ENCODE measurements at places on chromosomes 5 and 9.

DNA sequence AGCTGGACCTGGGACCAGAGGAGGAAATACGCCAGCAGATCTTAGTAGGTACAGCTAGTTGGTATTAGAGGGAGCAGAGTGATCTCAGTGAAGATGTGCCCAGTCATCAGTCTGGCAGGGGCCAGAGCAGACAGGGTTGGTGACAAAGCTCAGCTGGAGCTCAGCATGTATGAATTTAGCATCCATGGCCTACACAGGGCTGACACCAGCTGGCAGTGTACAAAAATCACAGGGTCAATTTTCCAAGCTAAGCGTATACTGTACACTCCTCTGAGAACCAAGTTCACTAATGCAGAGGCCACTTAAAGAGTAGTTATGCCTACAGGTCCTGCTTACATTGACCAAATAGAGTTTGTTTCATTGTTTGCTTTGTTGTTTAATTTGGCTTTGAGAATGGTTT, 146.6 kb downstream of the SLC24A2 start:
- DNase-seq = no peak

DNA sequence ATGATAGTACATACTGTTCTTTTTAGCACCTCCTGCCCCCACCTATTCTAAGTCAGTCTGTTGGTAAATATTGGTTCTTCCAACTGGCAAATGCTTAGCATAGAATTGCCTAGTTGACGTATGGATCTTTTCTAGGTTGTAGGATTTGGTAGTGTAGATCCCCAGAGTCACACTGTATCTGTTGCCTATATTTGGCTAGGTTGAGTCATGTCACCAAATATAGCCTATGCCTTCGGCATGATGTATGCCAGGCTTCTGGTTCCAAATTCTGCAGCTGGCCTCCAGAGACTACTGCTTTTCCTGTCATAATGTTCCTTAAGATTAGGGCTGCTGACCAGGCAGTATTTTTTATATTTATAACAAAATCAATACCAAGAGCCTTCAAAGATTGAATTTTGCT, 38.2 kb downstream of the CPEB4 start:
- no peak for DNase-seq

GRCh38 chr9:124486778-124487259, 20.4 kb downstream of the NR5A1 start:
- DNase-seq = no peak

GRCh38 chr5:172322028-172322965, 38.7 kb upstream of the UBTD2 start:
- no peak for DNase-seq

GRCh38 chr5:141692919-141693725, 11.1 kb upstream of the ARAP3 start:
- DNase-seq = no peak

- no peak for DNase-seq
These were observed 8.6 kb upstream of the LPCAT1 start for GRCh38 chr5:1532384-1532783.

DNA sequence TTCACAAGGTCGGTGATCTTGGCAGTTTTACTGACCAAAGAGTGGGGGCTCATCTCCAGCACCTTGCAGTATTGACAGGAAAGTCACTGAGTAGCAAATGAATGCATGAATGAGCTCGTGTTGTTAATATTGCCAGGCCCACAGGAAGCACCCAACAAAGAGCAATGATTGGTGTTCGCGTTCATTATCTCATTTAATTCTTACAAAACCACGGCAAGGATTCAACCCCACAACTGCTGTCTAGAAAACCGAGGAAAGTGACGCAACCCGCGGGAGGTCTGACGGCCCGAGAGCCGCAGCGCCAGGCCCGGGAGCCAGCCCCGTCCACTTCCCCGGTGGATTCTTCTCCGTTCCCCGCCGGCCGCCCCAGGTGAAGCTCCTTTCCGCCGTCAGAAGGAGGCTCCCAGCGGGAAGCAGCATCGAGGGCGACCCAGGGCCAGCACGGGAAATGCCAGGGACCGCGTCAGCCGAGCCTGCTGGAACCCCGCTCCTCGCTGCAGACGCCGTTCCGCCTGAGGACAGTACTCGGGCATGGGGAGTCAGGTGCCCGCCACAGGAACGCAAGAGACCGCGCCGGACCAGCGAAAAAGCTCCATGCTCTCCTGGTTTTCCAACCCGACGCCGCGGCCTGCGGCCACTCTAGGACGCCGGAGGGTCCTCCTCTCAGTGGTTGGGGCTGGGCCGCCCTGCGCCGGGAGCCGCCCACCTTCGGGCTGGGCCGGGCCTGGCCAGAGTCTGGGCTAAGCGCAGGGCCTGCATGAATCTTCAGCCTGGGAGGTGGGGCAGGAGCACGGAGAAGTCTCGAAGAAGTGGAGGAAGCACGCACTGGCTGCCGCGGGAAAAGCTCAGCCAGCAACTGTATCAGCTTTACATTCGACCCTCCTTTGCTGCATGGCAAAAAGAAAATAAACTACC, 19.8 kb upstream of the FER start:
- peak; percentile 68 for DNase-seq

- no peak for DNase-seq
These were observed 45.5 kb downstream of the RXRA start for GRCh38 chr9:134371731-134372130.

GRCh38 chr5:143008809-143009521, 238.8 kb downstream of the ARHGAP26 start:
- DNase-seq = no peak

DNA sequence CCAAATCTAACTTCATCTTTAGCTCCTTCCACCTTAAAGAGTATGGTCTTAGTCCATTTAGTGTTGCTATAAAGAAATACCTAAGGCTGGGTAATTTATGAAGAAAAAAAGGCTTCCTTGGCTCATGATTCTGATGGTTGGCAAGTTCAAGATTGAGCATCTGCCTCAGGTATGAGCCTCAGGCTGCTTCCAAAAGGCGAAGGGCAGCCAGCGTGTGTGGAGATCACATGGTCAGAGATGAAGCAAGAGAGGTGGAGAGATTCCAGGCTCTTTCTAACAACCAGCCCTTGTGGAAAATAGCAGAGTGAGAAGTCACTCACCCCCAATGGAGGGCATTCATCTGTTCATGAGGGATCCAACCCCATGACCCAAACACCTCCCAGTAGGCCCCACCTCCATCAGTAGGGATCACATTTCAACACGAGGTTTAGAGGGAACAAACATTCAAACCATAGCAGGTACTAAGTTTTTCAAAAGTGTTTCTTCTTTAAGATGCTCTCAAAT, 225.9 kb downstream of the SGCD start:
- DNase-seq = no peak

- DNase-seq = no peak
These were observed 198.9 kb upstream of the SGCD start for GRCh38 chr5:156128026-156128425.

DNA sequence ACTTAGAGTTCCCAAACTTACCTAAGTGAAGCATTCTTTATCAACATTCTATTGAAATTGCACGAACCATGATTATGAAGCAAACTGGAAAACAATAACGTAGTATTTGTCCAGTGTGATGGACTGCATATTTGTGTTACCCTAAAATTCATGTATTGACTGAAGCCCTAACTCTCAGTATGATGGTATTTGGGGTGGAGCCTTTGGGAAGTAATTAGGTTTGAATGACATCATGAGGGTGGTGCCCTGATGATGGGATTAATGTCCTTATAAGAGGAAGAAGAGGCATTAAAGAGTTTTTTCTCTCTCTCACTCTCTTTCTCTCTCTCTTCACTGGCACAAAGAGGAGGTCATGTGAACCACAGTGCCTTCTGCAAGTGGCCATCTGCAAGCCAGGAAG, 365.4 kb upstream of the PTGER4 start:
- no peak for DNase-seq

DNA sequence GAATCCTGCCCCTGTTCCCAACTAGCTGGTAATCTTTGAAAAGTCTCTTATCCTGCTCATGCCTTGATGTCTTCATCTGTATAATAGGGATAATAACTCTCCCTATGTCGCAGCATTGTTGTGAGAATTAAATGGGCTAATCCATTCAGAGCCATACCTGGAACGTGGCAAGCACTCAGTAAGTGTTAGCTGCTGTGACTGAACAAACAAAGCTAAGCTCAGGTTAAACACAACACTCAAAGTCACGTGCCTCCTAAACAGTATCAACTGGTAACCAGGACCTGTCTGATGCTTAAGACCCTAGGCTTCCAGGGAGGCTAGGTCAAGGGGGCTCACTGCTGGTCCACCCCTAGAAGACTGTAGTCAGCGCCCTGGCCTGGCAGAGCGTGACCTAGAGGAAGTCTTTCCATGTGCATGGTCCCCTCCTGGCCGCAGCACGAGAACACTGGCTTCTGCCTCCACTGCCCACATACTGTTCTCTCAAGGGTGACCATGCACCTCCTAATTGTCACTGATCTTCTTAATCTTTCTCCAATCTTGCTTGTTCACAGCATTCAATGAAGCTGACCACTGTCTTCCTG, 211.1 kb downstream of the TTLL11 start:
- no peak for DNase-seq

DNA sequence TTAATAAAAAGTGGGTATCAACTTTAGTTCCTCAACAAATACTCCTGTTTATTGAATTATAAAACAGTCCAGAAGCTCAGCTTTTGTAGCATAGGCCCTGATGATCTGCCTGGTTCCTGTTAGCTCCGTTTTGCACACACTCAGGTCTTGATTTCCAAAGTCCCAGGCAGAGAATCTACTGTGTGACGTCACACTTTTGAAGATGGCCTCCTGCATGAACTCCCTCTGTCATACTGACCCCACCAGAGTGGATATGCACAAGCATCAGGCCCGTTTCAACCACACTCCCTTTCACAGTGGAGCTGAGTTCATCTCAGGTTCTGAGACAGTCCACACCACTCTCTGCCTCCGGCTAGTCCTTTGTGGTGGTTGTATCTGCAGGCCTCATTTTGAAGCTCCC, 353.1 kb downstream of the PTPRD start:
- DNase-seq = no peak

- no peak for DNase-seq
These were observed 14.8 kb upstream of the GSN start for GRCh38 chr9:121253162-121253561.

GRCh38 chr5:154740957-154741356, 14.2 kb upstream of the LARP1 start:
- no peak for DNase-seq

GRCh38 chr5:80696450-80696849, 41.7 kb upstream of the DHFR start:
- DNase-seq = no peak

DNA sequence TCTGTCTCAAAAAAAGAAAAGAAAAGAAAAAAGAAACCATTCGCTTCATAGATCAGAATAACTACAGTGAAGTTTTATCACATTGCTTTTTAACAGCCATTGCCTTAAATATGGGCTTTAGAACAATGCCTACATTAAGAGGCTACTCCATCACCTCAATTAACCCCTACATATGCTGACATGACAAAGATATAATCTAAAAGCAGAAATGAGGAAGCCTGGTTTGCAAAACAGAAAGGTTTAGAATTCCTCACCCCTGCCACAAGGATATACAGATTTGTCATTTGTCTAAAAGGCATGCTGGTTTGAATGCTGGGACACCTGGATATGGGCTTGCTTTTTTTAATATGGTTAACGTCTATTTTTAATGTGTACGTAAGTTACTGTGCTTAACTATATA, 1353.0 kb upstream of the C9orf72 start:
- DNase-seq = no peak

DNA sequence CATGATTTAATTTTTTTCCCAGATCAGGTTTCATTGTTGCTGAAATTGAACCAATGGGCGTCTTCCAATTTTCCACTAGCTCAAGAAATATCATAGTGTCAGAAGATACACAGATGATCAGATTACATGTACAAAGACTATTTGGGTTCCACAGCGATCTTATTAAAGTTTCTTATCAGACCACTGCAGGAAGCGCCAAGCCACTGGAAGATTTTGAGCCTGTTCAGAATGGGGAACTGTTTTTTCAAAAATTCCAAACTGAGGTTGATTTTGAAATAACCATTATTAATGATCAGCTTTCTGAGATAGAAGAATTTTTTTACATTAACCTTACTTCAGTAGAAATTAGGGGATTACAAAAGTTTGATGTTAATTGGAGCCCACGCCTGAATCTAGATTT, 251.6 kb downstream of the ADGRV1 start:
- DNase-seq = no peak

GRCh38 chr5:140130949-140131733, 5.4 kb downstream of the IGIP start:
- no peak for DNase-seq

- no peak for DNase-seq
These were observed 26.9 kb downstream of the SLC46A2 start for GRCh38 chr9:112863746-112864145.

GRCh38 chr9:83972286-83972685, 7.7 kb downstream of the HNRNPK start:
- no peak for DNase-seq

DNA sequence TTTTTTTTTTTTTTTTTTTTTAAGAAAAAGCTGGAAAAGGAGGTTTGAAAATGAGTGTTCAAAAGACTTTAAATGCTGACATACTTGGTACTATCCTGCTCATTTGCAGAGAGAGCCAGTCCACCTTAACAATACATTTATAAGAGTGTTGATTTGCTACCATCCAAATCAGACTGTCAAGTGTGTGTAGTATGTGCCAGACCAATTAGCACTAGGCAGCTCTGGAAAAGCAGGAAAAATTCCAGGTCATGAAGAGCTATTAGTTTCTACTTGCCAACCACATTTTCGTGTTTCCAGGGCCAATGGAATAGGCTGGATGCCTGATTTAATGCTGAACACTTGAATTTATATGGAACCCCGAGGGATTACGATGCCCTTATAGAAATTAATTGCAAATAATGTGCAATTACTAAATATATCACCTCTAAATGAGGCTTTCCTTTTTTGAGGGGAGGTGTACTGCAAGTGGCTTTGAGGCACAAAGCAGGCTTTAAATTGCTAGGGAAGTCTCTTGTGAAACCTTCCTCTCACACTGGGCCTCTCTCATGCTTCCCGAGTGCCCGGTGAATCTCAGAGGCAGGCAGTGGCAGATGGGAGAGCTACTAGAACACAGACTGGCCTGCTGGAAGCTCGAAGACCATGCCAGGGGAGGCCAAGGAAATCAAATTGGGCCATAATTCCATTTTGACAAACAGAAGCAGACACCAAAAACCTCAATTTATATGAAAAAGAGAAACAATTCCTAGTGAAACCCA, 178.7 kb downstream of the PPP2R2B start:
- DNase-seq = no peak

GRCh38 chr9:102975251-102975650, 19.9 kb upstream of the CYLC2 start:
- no peak for DNase-seq

GRCh38 chr5:99005506-99005905, 76.7 kb upstream of the CHD1 start:
- DNase-seq = no peak

DNA sequence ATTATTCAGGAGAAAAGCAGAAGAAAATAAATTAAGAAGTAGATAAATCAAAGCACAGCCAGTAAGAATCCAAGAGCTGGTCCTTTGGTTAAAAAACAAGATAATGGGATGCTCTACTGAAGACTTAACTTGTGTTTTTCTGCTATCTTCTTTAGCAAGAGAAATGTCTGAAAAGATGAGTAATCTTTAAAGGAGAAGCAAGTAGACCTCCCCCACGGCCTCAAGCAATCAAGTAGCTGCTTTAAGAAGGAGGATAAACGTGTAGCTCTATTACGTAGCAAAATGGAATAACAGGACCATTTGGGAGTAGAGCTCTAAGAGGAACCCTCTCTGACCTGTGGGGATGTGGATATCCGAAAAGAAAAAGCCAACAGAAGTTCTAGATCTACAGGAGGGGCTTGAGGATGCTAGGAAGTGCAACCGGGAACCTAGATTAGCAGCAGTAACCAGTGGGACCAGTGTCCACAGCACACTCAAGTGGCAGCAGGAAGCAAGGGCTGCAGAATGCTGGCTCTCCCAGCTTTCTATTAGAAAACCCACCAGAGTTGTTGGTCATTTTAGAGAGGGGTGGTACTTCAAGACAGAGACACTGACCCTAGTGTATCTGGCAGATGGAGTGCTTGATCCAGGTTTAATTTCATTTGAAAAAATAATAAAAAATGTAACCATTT, 185.4 kb downstream of the GABBR2 start:
- no peak for DNase-seq

All from pulmonary artery endothelial cell (primary cell).